ENCODE measurements at places on chromosomes 2 and 18. TPM values are rescaled to one million over a fixed set of nuclear protein-coding genes. Genes with fewer than 3 reads are reported as not detected.

IDH1 gene
- total RNA-seq = 181 TPM

SCYGR6 gene
- total RNA-seq = not detected

ZNF512 gene
- 32.5 TPM for total RNA-seq

FBLN7 gene
- total RNA-seq = not detected

DNA sequence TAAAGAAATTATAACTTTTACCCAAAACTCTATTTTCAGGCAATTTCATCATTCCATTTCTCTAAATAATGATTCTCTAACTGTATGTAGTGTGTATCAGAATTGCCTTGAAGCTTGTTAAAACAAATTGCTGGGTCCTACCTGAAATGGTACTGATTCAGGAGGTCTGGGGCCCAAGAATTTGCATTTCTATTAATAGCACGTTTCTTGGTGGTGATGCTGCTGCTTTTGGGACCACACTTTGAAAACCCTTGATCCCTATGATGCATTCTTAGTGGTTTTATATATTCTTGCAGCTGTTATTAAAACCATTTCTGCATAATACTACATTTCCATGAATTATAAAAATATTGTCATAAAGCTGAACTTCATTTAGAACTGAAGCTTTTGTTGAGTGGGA lies 140.7 kb downstream of the NCK2 start:
- no peak for DNase-seq
- no peaks in the 10 kb centered on the region for H3K27me3 ChIP-seq
- H3K4me1 ChIP-seq = peaks cover 10% of the 10 kb centered on the region

DNA sequence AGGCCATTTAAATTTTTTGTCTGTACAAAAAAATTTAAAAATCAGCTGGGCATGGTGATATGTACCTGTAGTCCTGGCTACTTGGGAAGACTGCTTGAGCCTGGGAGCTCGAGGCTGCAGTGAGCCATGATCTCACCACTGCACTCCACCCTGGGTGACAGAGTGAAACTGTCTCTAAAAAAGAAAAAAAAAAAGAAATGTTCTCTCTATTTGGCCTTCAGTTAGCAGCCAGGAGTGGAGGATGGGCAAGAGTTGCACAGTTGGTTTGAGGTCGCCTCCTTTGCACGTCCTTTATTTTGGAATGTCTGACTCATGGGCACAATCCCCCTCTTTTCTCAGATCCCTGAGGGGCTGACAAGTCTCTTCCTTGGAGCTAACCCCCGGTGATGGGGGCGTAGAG lies 26.3 kb downstream of the ITM2C start:
- H3K27ac ChIP-seq = no peak overlapping the region
- peak; percentile 11 for DNase-seq

DNA sequence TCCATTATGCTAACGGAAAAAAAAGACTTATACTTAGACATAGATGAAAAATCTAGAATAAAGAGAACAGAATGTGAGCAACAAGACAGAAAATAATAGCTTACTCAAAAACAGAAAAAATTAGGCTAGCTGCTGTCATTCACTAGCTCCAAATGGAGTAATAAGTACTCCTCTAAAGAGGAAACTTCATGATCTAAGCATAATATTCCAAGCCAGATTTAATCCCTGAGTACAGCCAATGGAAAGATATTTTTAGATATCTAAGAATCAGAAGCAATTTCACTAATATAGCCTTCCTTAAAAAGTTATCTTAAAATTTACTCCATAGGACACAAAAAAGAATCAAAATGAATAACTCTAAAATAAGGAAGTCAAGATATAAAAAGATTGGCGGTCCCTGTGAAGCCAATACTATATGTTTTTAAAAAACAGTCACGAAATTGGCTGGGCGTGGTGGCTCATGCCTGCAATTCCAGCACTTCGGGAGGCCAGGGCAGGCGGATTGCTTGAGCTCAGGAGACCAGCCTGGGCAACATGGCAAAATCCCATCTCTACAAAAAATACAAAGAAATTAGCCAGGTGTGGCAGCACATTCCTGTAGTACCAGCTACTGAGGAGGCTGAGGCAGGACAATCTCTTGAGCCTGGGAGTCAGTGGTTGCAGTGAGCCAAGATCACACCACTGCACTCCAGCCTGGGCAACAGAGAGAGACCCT lies 123.2 kb upstream of the BCL2L11 start:
- no peak for DNase-seq
- peaks cover 26% of the 10 kb centered on the region for H3K27me3 ChIP-seq
- H3K4me3 ChIP-seq = no peak overlapping the region
- H3K36me3 ChIP-seq = no peaks in the 10 kb centered on the region
- no peaks in the 10 kb centered on the region for H3K4me1 ChIP-seq

DNA sequence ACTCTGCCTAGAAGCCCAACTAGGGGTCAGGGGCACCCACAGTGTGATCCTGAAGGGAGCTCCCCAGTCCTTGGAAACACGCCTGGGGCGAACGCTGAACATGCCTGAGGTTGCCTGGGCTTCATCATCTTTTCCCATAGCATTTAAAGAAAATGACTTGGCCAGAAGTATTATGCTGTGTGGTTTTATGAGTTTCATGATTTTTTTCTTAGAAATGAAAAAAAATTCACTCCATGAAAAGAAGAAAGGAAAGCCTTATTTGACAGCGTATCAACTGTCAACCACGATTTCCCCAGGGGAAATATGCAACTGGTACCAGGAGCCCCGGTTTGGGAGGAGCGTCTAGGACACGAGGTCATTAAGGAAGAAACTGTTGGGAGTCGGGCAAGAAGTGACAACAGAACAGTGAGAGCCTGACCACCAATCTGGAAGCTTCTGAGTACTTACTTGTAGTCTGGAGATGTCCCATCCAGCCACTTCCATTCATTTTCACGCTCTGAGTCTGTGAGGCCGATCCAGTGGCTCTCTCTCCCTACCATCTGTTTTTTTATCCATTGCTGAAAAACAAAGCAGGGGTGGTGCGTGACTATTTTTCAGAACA lies 63.5 kb upstream of the THOC1 start:
- peaks cover 8% of the 10 kb centered on the region for H3K27me3 ChIP-seq
- H3K4me1 ChIP-seq = no peaks in the 10 kb centered on the region

GRCh38 chr2:167381349-167381748 lies 493.1 kb downstream of the XIRP2 start:
- no peak for DNase-seq
- H3K4me3 ChIP-seq = no peak overlapping the region
- no peaks in the 10 kb centered on the region for H3K4me1 ChIP-seq
- H3K27ac ChIP-seq = no peak overlapping the region
